KG1 (cell line): ENCODE measurements at places on chromosomes 3 and 15.

DNA sequence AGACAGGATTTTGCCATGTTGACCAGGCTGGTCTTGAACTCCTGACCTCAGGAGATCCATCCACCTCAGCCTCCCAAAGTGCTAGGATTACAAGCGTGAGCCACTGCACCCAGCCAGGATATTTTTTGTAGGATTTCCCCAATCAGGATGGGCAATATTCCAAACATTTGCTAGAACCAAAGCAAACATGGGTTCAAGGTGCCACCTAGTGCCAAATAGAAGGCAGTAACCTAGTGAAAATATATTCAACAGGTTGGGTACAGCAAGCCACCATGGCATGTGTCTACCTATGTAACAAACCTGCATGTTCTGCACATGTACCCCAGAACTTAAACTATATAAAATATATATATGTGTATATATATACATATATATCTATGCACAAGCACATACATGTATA, 185.9 kb upstream of the CADM2 start:
- no peak for DNase-seq

DNA sequence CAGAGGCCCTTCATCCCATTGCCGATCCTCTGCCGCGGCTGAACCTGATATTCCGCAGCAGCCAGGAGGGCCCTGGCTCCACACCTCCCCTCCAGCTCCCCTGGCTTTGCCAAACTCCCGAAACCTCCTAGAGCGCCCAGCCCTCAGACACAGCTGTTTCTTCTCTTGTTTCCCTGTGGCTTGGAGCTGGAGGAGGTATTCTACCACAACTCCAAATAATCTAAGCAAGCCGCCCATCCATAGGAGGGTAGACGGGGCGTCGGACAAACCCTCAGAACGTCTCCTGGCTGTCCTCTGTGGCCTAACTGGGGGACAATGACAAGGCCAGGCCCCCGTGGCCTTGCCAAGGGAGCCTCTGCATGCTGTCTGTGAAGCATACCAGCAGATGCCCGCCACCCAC, 10.4 kb downstream of the PLA2G4D start:
- no peak for DNase-seq

DNA sequence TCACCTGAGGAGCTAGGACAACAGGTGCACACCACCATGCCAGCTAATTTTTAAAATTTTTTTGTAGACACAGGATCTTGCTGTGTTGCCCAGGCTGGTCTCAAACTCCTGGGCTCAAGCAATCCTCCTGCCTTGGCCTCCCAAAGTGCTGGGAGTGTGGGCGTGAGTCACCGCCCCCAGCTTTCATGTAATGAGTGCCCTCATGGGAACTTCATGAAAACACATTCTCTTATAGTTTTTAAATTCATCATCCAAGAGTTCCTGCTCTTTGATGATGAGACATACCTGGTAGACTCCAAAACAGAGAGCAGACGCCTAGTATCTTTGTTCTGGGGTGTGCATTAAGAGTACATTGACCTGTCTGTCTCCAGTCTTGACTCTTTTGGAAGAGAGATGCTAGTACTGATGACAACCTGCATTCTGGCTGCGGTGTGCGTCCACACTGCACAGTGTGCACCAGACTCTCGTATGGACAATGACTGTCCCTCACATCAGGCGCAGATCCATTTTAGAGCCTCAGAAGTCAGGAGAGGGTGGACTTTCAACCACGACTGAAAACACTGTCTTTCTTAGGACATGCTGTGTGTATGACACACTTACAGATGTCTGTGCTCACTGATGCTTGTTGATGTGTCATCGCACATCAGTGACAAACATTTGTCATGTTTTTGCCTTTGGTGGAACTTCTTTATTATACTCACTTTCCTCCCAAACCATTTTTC, 2.0 kb downstream of the NRROS start:
- DNase-seq: peak; percentile 31

DNA sequence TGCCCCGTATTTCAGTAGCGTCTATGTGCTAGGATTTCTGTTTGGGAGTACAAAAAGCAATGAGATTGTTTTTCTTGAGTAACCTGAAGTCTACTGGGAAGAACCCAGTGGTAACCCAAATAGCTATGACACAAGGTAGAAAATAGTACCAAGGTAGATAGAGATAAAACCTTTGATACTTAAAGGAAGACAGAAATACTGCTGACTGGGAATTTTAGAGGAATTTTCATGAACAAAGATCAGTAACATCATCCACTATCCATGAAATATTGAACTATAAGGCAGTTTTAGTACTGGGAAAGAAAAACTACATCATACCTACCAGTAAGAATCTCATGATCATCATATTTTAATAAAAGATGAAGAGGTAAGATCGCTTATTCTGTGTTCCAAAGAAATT, 489.8 kb downstream of the LPP start:
- no peak for DNase-seq

DNA sequence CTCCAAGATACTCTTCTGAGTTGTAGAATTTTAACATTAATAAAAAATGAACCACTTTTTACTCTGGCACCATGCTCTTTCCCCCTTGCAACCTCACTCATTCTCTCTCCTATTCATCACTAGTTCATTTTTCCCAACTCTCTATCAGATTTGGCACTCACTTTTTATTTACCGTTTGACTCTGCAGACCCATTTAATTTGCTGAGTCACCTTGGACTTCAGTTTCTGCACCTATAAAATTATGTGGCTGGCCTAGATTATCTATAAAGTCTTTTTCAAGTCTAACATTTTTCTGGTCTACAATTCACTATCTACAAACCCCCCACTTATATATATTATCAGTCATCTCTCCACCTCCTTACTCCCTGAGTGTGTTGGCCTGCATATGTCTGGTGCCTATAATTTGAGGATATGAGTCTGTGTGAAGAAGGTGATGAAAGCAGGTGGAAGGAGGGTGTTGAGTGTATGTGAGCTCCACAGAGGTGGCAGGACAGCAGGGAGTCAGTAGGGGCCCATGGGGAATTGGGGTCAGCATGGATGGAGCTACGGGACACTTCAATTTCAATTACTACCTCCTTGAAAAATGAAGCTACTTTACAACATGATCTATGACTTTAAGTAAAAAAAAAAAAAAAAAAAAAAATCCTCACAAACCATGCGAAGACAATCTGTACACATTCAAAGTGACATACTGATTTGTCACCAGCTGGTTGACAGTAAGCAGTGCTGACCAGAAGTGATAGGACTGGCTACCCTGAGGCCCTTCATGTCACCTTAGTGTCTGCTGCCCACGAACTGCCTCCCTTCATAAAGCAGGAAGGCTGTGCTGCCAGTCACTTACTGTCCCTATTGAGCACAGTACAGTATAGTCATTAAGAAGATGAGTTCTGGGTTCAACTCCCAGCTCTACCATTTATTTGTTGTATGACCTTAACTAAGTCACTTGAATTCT, 334.2 kb upstream of the IL12A start:
- no peak for DNase-seq

DNA sequence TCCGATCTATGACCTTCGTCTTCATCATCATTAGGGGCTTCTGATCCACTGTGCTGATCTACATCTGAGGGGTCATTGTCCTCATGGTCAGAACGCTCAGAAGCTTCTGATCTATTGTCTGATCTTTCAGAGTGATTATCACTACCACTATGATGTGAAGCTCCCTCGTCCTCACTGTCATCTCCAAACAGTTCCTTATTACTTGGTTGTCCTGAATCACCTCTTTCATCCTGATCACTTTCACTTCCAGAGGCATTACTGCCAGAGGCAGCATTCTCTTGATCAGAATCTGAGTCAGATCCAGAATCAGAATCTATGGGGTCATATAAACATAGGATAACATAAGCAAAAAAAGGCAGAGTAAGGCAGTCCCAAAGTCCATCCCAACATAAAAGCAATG, 5.4 kb downstream of the LEO1 start:
- DNase-seq: no peak

- no peak for DNase-seq
Observed at GRCh38 chr3:60461267-60461666, 790.0 kb downstream of the FHIT start.

DNA sequence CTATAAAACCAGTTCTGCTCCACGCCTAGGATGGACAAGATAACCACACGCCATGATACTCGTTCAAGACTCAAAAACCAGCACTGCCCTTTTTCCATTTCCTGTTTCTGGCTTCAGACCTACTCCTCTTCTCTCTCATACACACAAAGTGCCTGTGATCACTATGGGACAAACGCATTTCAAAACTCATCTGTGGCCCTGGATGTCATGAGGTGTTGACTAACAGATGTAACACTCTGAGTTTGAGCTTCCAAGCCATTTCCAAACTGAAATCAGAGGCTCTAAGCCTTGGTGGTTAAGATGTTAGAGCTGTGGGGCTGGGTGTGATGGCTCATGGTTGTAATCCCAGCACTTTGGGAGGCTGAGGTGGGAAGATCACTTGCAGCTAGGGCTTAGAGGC, 55.7 kb upstream of the LMOD3 start:
- no peak for DNase-seq

DNA sequence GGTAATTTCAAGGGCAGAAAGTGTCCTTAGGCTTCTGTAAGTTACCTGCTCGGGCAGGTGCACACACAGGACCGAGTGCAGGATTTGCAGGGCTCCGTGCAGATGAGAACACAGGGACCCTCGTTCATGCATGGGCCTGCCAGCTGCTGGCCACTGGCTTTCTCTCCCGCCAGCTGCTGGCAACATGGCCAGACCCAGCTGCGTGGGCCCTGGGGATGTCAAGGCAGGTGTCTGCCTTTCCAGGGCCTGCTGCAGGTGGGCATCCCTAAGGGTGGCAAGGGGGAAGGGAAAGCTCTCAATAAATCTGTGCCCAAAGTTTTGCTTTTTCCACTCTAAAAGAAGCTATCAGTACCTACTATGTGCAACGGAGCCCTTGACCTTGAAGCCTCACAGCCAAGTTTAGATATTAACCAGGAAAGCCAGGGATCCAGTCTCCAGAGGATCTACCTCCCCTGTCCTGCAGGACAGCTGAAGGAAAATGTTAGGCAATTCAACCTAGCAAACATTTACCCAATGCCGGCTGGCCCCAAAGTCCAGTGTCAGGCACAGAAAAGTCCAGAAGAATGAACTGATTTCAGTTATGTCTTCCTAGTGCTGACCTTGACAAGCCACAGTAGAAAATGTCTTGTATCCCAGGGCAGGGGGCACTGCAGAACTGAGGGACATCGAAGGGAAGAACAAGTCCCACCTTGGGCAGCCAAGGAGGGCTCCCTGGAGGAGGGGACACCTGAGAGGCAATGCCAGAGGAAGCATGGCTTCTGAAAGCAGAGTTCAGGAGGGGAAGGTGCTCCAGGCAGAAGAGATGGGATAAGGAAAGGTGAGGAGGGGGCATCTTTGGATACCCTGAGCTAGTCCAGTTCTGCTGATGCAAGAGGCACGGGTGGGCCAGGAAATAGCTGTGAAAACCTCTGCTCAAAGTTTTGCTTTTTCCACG, 26.4 kb downstream of the NUP210 start:
- no peak for DNase-seq

DNA sequence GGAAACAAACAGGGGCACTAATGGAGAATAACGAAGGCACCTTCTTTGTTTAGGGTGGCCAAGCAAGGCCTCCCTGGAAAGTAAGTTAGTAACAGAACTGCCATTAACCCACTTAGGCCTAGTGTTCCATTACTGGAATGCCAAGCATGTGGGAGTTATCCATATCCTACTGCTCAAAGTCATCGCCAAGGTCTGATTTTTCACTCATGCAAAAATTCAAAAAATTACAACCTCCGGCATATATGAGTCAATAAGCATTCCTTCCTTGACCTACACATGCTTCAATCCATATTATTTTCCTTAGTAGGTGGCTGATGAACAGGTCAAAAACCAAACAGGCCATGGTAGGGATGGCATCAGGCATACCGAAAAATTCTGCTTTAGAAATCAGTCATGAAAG, 1097.2 kb downstream of the FHIT start:
- DNase-seq: no peak

GRCh38 chr15:94451466-94451865, 220.1 kb downstream of the MCTP2 start:
- DNase-seq: no peak

DNA sequence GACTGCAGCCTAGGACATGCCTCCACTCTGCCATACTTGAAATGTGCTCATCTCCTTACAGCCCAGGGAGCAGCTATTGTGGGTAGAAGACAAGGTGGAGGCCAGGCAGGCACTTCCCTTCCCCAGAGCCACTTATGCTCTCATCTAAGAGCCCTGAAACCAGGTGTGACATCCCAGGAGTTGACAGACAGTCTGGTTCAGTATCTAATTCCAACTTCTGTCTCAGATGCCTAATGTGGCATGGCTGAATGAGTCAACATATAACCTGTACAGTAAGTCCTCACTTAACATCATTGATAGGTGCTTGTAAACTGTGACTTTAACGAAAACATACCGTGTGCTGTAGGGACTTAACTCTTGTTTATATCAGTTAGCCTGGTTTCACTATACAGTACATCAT, 1.2 kb upstream of the CAPN3 start:
- DNase-seq: no peak

GRCh38 chr3:121975702-121976302, 46.2 kb downstream of the ILDR1 start:
- no peak for DNase-seq

GRCh38 chr15:70006259-70007147, 91.2 kb downstream of the TLE3 start:
- DNase-seq: no peak

DNA sequence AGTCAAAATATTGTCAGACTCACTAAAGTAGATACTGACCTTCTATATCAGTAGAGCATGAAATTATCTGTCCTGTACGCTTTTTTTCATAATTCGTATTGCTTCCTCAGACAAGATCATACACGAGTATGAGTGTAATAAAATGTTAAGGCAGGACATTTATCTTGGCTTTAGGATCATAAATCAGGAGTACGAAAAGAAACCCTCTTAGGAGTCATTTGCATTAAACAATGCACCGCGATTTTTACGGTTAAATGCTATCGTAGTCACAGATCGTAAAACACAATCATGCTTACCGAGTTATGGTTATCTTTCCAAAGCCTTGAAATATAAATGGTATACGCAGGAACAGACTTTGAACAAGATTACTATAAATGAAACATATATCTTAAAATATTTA, 510.3 kb upstream of the ROBO1 start:
- no peak for DNase-seq

DNA sequence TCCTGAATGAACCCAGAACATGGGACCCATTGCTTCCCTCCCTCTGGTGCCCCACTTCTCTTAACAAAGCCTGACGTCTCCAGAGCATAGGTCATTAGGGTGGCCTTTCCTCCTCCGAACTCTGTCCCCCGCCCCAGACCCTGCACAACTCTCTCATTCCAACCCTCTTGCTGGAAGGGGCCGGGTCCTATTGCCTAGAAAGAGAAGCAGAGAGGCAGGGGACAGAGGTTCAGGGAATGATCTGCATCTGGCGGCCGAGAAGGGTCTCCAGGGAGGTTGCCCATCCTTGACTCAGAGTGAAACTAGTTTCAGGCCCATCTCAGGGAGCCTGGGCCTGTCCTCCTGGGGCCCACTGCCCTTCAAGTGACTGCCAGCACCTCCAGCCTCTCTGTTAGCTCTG, 79.0 kb downstream of the LINGO1 start:
- DNase-seq: no peak

DNA sequence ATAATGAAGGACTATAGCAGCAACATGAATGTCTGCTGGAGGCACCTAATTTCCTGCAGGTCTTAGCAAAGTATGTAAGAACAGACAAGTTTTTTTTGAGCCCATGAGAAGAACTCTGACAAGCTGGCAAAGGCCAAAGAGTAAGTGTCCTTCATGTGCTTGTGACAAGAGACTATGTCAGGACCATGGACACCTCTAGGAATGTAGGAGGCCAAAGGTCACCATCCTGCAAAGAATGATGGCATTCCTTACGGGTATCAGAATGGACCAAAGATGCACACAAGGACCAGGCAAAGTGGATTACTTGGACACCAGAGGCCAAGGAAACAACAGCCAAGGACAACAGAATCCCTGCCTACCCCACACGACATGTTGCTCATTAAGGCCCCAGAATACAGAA, 858.5 kb upstream of the CFAP20DC start:
- DNase-seq: no peak
